ENCODE measurements at places on chromosomes 16 and 17. TPM values are rescaled to one million over a fixed set of nuclear protein-coding genes. Genes with fewer than 3 reads are reported as not detected.

The CAMKK1 gene
- total RNA-seq: 5.1 TPM

The EFCAB5 gene
- under 0.01 TPM for total RNA-seq

The ARHGDIG gene
- total RNA-seq: not detected

The RTN4RL1 gene
- 0.43 TPM for total RNA-seq

The HID1 gene
- total RNA-seq: 2.4 TPM

The ZNF469 gene
- total RNA-seq: under 0.01 TPM

The GEMIN4 gene
- total RNA-seq: 11.3 TPM

The IRF8 gene
- total RNA-seq: not detected

The TMEM238L gene
- not detected for total RNA-seq

The SULT1A2 gene
- total RNA-seq: 0.24 TPM

The FSCN2 gene
- 1.9 TPM for total RNA-seq

The EVPLL gene
- total RNA-seq: 4.0 TPM

The OR1A1 gene
- not detected for total RNA-seq

The PLK1 gene
- total RNA-seq: 6.0 TPM

The ZNF267 gene
- 7.7 TPM for total RNA-seq

The CCL8 gene
- total RNA-seq: not detected

The HIGD1B gene
- not detected for total RNA-seq

The TMEM235 gene
- total RNA-seq: not detected

The OR3A3 gene
- not detected for total RNA-seq

The CACNG3 gene
- not detected for total RNA-seq

The ANKRD40CL gene
- not detected for total RNA-seq

The MED1 gene
- 19.6 TPM for total RNA-seq

The GRN gene
- total RNA-seq: 614 TPM

The GDPD1 gene
- total RNA-seq: 1.9 TPM

The MGAT5B gene
- not detected for total RNA-seq

The SCGB1C2 gene
- not detected for total RNA-seq

The P2RX1 gene
- not detected for total RNA-seq

The BIRC5 gene
- total RNA-seq: 4.8 TPM

The ICAM2 gene
- 0.43 TPM for total RNA-seq

The AHSP gene
- not detected for total RNA-seq

The TPSAB1 gene
- not detected for total RNA-seq

The ASPA gene
- total RNA-seq: not detected

The CACNG5 gene
- total RNA-seq: not detected

The ADGRG3 gene
- under 0.01 TPM for total RNA-seq

The TAT gene
- total RNA-seq: not detected

The MPDU1 gene
- total RNA-seq: 93.3 TPM

The SCARF1 gene
- 0.21 TPM for total RNA-seq
